Stromal cell of bone marrow (primary cell): ENCODE measurements at places on chromosomes 12 and 14.
A peak's percentile ranks its signal among the peaks of the same experiment; 100 is the strongest.

- no peak for DNase-seq
Observed at GRCh38 chr12:835754-836518, 83.6 kb downstream of the WNK1 start.

DNA sequence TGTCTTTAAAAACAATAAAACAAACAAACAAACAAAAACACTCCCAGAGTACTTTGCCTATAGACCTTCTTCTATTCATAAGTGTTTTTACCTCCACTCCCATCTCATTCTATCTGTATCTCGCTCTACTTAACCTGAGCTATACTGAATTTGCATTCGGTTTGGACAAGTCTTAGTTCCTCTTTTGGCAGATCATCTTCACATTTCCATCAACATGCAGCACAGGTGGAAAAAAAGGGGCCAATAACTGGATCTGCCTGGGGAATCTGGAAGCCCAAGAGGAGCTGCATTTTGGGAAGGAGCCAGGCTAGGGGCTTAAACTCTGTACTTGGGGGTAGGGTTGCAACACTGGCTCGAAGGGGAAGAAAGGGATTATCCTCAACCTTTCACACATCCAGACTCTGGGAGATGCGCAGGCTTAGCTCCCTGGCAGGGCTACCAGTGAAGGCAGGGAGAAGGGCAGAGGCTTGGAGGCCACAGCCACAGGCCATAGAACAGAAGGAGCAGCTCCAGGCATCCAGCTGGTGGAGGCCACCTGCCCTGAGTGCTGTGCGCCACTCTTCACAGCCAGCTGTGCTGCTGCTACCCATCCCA is 4.1 kb downstream of the NINJ2 start:
- no peak for DNase-seq

GRCh38 chr14:22955702-22956569 is 954 bp downstream of the HAUS4 start:
- DNase-seq: no peak

- no peak for DNase-seq
Observed at GRCh38 chr14:105710119-105711043, 184.0 kb downstream of the TMEM121 start.

DNA sequence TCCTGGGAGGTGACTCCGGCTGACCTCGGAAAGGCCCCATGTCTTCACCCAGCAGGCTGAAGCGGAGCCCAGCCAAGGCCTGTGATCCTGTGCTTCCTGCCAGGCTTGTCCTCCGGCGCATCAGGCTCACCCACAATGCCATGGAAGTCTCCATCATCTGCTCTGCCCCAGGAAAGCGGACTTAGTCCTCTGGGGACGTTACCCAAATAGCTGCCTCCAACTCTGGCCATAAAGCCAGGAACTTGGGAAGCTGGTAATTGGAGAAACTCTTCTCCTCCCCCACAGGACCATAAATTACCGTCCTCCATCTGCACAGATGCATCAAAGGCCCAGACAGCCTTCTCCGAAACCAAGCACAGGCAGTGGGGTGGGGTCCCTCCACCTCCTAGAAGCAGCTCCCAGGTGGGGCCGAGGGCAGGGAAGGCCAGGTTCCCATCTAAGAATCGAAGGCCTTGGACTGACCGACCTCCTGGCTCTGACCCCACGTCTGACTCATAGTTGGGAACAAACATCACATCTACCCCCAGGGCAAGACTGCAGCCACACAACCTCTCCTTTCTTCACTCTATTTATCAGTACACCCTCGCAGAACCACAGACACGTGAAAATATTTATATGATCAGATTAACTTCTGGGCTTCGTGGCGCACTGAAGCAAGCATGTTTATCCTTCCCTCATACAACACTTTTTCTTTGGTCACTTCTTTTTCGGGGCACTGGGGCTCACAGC is 56.4 kb downstream of the PITPNM2 start:
- DNase-seq: no peak

- DNase-seq: no peak
Observed at GRCh38 chr12:127742231-127742630, 524.7 kb upstream of the TMEM132C start.

DNA sequence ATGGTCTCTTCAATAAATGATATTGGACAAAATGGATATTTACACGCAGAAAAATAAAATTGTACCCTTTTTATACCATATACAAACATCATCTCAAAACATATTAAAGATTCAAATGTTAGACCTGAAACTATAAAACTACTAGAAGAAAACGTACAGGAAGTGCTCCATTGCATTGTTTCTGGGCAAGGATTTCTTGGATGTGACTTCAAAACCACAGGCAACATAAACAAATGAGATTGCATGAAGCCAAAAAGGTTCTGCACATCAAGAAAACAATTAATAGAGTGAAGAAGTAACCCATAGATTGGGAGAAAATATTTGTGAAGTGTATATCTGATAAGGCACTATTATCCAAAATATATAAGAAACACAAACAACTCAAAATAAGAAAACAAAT is 812.4 kb downstream of the NRXN3 start:
- no peak for DNase-seq

DNA sequence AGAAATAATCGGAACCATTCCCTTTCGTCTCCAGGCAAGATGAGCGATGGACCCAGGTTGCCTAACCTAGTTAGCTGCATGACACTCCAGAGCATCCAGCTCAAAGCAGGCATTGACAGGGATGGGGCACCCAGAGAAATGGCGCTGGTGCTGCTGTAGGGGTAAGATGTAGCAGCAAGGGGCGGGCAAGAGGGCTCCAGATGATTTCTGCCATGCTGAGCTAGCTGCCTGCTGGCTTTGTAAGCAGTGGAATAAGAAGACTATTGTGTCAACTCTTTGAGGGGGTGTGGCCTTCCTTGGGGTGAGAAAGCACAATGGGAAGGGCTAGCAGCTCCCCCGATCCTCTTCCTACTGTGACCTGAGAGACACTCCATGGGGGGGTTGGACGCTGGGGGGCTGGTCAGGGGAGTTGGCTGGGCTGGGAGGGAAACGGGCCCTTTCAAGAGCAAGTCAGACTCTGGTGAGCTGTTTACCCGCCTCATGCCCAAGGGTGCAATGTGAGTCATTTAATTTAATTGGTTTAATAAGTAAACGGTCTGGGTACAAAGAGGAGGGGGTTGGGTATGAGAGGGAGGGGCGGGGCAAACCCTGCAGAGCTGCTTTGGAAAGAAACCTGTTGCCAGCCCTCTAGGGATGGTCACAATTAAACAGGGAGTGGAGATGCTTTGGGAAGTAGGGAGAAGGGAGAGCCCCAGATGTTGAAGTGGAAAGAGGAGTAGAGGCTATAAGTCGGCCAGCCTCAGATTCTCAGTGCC is 50.5 kb downstream of the B4GALNT3 start:
- no peak for DNase-seq

GRCh38 chr12:120085920-120086645 is 30.5 kb downstream of the RAB35 start:
- DNase-seq: no peak

- no peak for DNase-seq
Observed at GRCh38 chr12:121823727-121824115, 19.9 kb downstream of the SETD1B start.

GRCh38 chr12:49975318-49975761 is 2.6 kb downstream of the AQP6 start:
- DNase-seq: no peak

GRCh38 chr14:60242429-60242828 is 6.6 kb upstream of the PPM1A start:
- DNase-seq: no peak

DNA sequence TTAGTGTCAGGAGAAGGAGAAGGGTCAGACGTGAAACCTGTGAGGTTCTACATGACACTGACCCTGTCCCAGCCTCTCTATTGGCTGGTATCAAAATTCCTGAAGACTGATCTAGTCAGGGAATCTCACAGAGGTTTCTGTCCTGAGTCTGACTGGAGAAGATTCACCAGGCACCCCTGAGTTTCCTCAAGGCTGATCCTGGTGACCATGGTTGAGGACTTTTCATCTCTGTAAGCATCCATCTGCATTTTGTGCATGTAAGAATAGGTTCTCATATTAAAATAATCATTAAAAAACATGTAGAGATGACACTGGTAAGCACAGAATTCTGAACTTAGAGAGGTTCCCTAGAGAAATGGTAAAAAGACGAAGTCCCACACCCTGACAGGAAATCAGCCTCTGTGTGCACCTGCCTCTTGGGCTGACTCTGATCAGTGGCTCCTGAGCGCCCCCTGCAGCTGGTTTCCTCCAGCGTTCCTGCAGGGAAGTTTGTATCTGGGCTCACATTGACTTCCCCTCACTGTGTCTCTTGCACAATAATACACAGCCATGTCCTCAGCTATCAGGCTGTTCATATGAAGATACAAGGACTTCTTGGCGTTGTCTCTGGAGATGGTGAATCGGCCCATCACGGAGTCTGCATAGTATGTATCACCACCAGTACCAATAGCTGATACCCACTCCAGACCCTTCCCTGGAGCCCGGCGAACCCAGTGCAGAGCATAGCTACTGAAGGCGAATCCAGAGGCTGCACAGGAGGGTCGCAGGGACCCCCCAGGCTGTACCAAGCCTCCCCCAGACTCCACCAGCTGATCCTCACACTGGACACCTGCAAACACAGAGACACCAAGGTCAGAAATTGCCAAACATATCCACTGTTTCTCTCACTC is 991.9 kb downstream of the TMEM121 start:
- no peak for DNase-seq

GRCh38 chr14:69183735-69184134 is 7.6 kb upstream of the EXD2 start:
- no peak for DNase-seq

GRCh38 chr12:80033448-80033847 is 65.9 kb upstream of the OTOGL start:
- DNase-seq: peak; percentile 92

DNA sequence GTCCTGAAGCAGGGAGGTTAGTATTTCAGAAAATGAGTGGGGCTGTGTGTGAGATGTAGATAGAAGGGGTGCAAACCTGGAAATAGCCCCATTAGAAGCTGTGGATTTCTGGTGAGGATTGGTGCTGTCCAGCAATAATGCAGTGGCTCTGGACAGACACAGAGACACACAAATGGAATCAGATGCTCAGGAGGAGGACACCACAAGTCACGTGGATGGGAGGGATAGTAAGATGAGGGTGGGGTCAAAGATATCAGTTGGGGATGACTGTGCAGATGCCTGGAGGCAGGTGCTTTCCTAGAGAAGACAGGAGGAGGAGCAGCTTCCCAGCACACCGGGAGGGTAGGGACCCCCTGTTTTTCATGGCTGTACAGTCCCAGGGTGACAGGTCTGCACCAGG is 136.5 kb downstream of the PLXNC1 start:
- no peak for DNase-seq

DNA sequence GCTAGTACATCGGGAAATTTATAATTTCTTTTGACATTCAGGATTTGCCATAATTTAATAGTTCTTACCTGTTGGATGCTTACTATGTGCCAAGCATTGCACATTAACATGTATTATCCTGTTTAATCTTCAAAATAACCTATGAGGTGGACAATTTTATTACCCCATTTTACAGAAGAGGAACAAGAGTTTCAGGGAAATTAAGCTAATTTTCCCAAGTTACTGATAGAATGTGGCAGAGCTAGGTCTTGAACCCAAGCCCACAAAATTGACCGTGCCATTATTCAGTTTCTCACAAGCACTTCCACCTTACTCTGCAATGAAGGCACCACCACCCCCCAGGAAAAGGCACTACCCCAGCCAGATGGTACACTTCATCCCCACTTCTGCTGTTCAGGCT is 161.1 kb upstream of the PLEKHG7 start:
- no peak for DNase-seq

DNA sequence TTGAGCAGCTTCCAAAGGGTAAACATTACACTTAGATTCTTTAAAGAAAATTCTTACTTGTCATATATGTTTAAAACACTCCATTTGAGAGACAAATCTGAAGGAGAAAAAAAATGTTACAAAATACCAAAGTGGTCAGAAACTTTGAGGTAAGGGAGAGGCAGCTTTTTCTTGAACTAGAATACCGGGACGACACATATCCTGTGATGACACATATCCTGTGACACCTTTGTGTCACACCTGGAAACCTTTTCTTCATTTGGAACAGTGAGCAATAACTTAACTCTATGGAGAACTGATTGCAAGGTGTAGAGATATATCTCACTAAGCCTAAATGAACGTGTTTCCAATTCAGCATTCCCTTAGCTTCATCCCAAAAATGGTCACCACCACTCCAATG is 4.6 kb upstream of the GRIN2B start:
- no peak for DNase-seq

GRCh38 chr12:117456076-117456475 is 94.7 kb upstream of the NOS1 start:
- no peak for DNase-seq

- DNase-seq: no peak
Observed at GRCh38 chr12:104247698-104248097, 32.1 kb downstream of the TXNRD1 start.

DNA sequence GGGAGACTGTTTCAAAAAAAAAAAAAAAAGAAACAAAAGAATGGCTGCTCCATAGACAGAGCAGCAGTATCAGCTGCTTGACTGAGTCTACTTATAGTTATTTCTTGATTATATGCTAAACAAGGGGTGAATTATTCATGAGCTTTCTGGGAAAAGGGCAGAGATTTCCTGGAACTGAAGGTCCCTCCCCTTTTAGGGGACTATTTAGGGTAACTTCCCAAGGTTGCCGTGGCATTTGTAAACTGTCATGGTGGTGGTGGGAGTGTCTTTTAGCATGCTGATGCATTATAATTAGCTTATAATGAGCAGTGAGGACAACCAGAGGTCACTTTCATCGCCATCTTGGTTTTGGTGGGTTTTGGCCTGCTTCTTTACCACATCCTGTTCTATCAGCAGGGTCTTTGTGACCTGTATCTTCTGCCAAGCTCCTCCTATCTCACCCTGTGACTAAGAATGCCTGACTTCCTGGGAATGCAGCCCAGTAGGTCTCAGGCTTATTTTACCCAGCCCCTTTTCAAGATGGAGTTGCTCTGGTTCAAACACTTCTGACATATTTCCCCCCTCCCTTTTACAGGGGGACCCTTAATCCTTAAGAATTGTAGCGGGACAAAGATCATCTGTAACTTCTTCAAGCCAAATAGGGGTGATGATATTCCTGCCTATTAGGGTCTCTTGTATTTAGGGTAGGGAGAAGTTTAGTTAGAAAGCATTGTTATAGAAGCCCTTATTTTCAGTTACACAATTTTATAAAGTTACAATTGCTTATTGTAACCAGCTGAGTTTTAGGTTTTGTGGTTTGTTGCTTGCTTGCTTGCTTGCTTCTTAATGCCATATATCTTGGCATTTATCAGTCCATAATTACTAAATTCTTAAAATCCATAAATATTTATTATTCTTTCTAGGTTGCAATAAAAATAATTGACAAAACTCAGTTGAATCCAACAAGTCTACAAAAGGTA is 42.5 kb downstream of the MARK3 start:
- peak; percentile 71 for DNase-seq

DNA sequence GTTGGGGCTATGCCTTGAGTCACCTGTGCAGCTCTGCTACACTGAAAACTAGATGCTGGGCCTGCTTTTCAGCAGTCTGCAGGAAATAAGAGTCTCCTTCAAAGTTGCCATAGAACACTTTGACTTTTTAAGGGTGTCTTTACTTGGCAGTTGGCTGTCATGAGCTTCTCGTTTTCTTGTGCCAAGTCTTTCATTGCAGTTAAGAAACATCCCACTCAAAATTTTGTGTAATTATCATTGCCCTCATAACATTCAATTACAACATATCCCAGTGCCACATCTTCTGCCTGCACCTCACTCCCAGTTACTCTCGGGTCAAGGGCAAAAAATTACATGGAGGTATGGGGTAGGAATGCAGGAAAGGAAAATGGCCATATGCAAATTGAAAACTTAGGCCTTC is 29.1 kb downstream of the GPR65 start:
- DNase-seq: no peak

GRCh38 chr12:22410486-22410885 is 76.0 kb upstream of the ST8SIA1 start:
- peak; percentile 13 for DNase-seq
